Right hindlimb (tissue), 1 donor: ENCODE measurements at places on chromosomes 3 and 15.
A peak's percentile ranks its signal among the peaks of the same experiment; 100 is the strongest.

DNA sequence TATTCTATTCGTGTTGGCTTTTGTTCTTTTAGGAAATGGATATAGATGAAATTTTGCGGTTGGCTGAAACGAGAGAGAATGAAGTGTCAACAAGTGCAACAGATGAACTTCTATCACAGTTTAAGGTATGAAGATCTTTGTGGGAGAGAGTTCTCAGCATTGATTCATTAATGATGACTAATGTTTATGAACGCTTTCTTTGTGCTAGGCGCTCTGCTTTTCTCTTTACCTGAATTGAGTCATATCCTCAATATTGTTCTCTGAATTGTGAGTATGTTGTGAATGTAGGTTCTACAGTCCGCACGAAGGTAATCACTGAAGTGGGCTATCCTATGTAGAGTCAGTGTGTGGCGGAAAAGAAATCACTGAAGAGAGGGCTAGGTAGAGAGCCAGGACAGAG, 81.2 kb downstream of the CHD2 start:
- no peak for DNase-seq

DNA sequence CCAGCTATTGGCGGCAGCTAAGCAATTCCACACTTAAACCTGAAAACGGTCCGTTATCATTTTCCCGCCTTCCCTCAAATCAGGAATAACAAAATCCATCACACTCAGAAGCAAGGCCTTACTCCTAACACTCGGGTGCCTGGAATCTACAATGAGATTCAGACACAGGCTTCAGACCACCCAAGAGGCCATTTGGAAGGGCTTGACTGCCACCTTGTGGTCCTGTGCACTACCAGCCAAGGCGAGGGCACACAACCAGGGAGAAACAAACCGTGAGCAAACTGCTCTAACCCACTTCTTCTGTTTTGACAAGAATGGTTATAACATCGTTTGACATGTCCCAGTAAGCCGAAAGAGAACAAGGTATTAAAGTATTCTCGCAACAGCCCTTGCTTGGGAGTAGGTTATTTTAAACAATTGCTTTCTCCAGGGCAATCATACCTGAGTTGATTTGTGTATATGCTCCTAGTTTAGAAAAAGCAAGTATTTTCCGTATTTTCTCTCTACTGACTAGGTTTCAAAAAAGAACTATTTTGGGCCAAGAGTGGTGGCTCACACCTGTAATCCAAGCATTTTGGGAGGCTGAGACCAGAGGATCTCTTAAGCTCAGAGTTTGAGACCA, 40.1 kb upstream of the TAFA4 start:
- peak; percentile 58 for DNase-seq

GRCh38 chr3:168239287-168239686, 143.6 kb upstream of the GOLIM4 start:
- no peak for DNase-seq

- no peak for DNase-seq
Observed at GRCh38 chr15:43329217-43329959, 985 bp downstream of the LCMT2 start.

GRCh38 chr3:182713743-182714517, 79.4 kb upstream of the ATP11B start:
- no peak for DNase-seq

GRCh38 chr3:115660646-115661337, 37.5 kb downstream of the GAP43 start:
- peak; percentile 72 for DNase-seq

DNA sequence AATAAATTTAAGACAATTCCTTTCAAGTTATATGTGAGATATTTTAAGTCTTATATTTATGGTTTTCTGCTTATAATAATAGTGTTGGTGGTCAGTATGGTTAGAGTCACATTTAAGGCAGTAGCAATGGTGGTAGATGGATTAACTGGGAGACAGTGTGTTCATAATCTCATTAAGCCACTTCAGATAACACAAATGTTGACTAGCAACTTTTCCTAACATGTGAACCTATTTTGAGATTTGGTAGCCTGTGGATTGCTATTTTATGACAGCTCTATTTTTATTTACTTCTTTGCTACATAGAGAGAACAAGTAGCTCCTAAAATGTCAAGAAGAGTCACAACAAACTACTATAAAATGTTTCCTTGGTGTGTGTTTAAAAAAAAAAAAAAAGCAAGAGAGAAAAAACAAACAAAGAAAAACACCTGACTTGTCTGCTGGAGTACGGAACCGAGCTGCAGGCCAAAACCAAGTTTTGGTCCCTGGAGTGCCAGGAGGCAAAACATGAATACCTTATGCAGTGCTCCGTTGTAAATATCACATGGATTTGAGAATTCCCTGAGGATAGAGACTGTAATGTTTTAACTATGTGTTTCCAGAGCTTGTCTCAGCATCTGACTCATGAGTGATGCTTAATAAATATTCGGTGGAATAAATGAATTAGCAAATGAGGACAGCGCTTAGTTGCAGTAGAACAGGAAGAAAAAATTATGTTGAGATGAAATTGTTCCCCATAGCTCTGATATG, 457.1 kb upstream of the ROBO2 start:
- no peak for DNase-seq

- no peak for DNase-seq
Observed at GRCh38 chr3:165640970-165641369, 196.3 kb downstream of the BCHE start.

DNA sequence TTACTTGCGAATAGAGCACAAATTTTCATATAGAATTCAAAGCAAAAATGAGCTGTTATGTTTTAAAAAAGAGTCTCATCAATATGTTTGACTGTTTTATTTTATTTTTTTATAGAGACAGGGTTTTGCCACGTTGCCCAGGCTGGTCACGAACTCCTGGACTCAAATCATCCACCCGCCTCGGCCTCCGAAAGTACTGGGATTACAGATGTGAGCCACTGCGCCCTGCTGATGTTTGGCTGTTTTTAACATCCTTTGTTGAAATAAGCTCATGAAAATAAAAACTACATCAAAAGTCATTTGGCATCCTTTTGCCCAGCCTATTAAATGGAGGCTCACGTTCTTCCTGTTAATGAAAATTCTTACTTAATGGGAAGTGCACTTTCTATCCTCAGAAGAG, 154.7 kb downstream of the ATP10A start:
- DNase-seq: no peak

DNA sequence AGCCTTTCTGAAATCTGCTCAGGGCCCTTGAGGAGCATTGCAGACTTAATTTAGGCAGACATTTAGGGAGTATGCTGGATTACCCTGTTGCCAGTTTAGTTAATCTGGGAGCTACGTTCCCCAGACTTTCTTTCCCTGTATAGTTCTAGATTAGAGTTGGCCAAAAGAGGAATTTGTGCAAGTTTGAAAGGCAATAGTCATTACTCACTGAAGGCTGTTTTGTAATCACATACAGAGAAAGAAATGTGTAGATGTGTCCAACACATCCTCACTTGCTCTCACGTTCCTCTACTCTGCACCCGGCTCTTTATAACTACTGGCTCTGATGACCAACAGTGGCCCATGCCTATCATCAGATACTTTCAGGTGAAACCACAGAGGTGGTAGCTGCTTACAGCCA, 24.2 kb downstream of the MASP1 start:
- no peak for DNase-seq

DNA sequence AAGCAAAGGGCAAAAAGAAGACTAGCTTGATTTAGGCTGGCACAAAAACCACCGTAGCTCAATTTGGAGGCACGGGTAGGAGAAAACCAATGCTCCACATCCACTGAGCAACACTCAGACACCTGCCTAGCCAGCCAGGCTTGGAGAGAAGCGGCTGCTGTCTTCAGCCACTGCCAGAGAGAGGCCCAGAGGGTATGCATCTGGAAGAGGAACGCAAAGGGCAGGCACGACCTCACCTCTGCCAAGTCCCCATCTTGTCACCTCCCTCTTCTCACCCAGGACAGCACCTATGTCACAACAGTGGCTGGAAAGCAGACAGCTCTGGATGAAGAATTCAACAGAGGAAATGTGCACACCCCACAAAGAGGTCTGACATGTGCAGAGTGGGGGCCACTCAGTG, 93.5 kb downstream of the ADAMTS17 start:
- peak; percentile 2 for DNase-seq

DNA sequence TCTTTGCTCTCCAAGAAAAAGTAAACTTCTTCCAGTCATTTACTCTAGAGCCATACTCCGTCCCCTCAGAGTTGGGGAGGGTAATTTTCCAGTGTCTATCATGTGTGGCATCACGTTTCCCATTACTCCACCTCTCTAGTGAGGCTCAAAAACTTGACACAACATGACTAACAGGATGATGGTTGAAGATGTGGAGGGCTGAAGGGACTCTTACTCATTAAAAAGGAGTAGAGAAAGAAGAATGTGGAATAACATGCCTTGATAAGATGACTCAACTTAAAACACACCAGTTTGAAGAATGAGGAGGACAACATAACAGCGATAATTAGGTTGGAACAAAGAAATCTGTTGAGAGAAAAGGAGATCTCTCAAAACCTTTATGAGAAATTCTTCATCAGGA, 894.3 kb downstream of the OTOL1 start:
- no peak for DNase-seq

DNA sequence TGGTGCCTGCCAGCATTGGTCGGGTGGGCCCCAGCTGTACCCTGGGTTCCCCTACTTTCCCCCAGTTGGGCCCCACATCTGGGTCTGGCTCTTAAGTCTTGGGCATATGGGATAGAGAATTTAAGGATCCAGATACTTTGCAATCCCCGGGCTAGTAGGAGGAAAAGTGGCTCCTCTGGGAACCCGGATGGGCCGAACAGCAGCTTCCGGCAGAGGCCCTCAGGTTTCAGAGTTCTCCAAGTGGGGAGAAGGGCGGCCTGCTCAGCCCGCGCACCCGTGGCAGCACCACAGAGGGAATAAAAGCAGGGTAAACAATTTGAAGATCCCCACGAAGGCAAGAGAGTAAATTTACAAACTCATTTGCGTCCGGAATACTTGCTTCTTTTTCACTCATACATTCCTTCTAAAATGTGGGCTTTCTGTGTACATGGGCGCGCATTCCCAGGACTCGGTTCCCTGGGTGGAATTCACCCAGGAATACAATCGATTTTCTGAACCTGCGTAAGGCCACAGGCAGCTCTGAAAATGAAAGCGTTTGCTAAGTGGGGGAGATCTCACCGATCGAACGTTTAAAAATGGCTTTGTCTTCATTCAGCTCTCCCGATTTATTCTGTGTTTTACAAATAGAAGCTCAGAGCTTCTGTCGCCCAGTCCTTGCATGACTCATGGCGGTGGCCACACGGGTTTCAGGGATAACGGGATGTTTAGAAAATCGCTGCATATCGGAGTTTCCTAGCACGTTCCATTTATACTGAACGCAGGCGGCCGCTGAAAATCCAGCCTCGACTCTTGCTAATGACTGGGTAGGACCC, 74.0 kb upstream of the POLG start:
- no peak for DNase-seq

- DNase-seq: no peak
Observed at GRCh38 chr3:177693616-177694264, 496.5 kb upstream of the TBL1XR1 start.

- no peak for DNase-seq
Observed at GRCh38 chr3:185789891-185790830, 34.7 kb downstream of the IGF2BP2 start.

DNA sequence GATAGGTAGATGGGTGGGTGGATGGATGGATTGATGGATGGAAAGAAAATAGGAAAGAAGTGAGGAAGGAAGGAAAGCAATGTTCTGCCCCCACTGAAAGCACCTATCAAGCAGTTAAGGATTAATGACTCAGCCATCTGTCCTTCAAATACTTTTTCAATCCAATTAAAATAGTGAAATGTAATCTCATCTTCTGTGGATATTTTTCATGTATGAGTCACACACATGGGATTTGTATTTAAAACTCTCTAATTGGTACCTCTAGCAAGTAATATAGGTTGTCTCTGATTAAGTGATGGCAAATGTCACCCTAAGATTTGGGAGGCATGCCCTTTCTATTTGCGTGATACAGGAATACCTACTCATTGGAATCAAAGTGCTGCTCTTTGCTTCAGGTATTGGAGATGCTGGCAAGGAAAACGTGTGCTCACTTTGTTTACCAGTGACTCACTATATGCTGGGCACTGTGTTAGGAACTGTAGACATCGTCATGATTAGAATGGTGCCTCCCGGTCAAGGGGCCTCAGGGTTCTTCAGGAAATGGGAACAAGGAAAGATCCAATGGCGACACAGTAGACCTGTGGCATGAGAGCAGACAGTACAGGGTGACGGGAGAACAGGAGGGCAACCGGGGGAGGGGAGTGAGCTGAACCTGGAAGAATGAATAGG, 230.1 kb downstream of the CLSTN2 start:
- DNase-seq: no peak

- DNase-seq: no peak
Observed at GRCh38 chr3:71504250-71505036, 79.1 kb downstream of the FOXP1 start.

DNA sequence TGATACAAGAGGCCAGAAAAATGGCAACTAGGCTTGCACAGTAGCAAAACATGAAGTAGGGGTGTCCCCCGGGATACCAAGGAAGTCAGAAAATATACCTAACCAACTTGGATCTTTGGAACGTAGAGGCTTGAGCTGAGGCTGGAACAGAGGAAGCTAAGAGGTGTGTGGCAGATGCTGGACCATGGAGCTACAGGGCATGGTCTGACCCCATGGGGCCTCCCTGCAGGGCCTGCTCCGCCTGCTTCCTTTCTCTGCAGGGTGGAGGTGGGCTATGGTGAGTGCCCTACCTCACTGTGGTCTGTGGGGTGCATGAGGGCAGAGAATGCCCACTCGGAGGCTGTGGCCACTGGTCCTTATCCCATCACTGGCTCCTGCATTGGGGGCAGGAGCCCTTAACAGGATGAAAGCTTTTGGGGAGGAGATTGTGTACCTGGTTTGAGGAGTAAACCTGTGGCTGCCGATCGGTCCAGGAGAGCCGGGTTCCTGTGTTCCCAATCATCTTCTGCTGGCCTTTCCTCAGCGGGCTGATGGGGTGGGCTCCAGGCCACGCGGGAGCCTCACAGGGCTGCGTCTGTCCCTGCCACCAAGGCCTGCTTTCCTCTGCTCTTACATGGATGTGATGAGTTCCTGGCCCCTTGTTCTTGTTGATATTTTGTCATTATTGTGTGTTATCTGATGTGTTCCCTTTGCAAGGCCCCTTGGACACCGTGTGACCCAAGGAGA, 96.8 kb downstream of the OCA2 start:
- peak; percentile 6 for DNase-seq

- DNase-seq: no peak
Observed at GRCh38 chr3:169591983-169592644, 71.4 kb downstream of the MECOM start.

- peak; percentile 64 for DNase-seq
Observed at GRCh38 chr15:89912145-89912673, 543 bp downstream of the ARPIN start.
